ENCODE measurements at places on chromosomes 16 and 17.

DNA sequence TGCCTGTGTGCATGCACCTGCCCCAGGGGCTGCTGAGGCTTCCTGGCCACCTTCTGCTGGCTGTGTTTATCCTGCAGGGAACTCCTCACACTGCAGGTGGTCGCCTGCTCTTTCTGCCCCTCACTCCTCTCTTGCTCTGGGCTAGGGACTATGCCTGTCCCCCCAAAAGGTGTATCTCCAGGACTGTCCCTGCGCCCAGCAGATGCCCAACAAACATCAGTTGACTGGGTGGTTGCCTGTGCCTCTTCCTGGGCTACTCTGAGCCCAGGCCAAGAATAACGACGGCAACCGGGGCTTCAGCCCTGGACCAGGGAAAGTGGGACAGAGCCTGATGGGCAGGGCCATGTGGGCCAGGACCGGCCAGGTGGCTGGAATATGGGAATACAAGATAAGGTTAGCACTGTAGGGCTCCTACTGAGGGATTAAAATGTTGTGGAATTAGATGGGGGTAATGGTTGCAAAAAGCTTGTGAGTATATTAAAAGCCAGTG is 55.4 kb downstream of the VAC14 start:
- no peak for DNase-seq

DNA sequence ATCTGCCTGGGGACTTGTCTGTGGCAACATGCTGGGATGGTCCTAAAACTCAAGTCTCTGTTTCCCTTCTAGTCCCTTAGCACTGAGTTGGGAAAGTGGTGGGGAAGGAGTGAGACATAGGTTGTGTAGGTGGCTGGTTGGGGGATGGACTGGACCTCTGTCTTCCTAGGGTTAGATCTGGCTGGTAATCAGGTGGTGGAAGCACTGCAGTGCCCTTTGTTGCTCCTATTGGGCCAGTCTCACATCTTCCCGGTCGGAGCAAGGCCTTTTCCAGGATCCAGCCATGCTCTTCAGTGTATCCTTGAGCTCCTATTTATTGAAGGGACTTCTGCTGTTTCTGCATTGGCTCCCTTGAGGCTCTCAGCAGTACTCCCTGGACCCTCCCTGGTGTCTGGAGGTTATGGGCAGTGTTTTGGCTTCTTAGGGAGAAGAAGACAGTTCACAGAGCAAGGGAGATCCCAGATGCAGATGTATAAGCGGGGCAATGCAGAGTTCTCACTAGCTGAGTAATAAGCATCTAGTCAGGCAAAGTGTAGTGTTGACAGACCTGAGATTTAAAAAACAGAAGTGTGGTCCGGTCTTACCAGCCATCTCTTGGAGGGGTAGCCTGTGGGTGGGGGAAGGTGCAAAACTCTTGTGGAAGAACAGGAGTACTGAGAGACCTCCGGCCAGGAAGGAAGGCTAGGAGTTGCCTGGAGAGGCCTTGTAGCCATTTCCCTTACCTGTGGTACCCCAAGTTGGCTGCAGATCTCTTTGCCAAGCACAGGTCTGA is 1.3 kb upstream of the NUTF2 start:
- no peak for DNase-seq

GRCh38 chr17:65270499-65271253 is 133.5 kb downstream of the RGS9 start:
- DNase-seq, result peak; percentile 63

DNA sequence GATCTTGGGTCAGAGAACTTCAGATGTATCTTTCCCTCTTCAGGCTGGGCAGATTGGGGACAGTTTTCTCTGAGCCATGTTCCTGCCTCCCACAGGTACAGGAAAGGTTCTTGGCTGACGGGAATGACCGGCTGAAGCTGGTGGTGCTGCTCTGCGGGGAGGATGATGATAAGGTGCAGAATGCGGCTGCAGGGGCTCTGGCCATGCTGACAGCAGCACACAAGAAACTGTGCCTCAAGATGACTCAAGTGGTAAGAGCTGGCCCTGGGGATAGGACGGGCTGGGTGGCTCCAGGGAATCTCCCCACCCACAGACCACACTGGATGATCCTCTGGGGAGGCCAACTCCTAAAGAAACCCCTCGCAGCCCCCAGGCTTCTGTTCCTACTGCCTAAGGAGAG is 10.9 kb downstream of the SLC35G3 start:
- no peak for DNase-seq

DNA sequence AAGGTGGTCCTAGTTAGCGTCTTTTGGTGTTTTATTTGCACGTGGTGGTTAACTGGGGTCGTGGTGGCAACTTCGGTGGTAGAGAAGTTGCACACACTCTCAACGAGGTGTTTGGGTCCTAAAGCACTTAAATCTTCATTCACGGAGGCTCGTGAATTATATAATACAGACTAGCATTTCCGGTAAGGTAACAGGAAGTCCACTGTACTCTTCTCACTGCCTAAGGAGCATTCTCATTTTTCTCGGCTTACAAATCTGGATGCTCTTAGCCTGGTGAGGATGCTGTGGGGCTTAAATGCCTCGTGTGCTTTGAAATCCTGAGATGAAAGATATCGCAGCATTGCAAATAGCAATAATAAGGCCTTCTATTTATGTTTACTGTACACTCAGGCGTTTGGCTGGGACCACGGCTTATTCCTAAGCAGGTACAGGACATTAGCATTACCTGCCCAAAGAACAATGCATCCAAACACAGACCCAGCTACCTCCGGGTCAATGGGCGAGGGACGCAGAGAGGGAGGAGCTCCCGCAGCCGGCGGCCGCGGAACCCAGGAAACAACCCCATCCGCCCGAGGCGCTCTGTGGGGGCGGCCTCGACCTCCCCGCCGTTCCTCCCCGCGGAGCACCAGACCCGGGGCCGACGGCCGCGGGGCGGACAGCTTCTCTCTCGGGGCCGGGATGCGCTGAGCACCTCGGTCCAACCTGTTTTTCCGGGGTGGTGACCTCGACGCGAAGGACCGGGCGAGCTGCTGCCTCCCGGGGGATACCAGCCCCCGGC is 856 bp downstream of the DNAJA2 start:
- DNase-seq, result no peak

GRCh38 chr17:55314784-55315491 is 50.2 kb downstream of the HLF start:
- no peak for DNase-seq

DNA sequence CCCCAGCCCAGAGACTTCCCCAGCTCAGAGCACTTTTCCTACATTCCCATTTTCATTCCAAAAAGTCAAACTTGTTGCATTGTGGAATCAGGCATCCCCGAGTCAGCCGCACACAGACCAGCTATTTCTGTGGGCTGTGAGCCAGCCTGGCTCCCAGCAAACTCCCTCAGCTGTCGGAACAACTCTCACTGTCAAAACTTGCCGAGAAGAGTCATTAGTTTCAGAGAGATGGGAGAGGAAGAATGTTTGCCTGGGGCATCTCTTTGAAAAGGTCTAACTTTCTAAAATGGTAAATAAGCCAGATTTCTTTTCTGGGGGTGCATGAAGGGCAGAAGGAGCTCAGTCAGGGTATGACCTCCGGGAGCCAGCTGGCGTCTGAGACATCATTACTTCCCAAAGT is 280.0 kb downstream of the TMEM114 start:
- DNase-seq, result no peak

GRCh38 chr17:16415031-16415924 is at the start of gene TRPV2:
TSS of gene TRPV2 (plus strand) at chr17:16415571. CDS start at chr17:16417669, 2,098 bp downstream.
- no peak for DNase-seq

DNA sequence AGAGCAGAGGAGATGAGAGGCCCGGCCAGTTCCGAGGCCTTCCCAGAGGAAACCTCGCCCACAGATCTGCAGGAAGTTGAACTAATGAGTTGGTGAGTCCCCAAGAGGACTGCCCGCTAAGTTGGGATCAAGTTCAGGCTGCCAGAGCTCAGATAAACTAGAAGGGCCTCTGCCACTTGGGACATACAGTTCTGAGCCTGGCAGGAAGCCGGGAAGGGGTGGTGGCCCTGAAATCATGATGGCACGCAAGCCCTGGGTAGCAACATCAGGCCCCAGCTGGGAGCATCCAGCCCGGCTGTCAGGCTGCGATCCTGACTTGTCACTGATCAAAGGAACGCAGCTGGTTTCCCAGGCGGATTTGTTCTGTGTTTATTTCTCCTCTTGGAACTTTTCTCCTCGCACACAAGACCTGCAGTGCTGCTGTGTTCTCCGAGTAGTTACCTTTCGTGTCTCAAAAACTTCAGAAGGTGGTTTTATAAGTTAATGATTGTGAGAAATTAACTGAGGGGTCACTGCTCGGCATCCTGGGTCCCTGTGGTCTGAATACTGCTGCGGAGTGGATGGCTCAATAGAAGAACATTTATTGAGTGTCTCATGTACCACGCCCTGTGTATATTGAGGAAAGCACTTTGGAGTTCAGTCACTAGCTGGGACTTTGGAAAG is 8.0 kb upstream of the WFDC1 start:
- DNase-seq, result peak; percentile 39

GRCh38 chr16:59295993-59296736 is 562.0 kb upstream of the GOT2 start:
- no peak for DNase-seq

DNA sequence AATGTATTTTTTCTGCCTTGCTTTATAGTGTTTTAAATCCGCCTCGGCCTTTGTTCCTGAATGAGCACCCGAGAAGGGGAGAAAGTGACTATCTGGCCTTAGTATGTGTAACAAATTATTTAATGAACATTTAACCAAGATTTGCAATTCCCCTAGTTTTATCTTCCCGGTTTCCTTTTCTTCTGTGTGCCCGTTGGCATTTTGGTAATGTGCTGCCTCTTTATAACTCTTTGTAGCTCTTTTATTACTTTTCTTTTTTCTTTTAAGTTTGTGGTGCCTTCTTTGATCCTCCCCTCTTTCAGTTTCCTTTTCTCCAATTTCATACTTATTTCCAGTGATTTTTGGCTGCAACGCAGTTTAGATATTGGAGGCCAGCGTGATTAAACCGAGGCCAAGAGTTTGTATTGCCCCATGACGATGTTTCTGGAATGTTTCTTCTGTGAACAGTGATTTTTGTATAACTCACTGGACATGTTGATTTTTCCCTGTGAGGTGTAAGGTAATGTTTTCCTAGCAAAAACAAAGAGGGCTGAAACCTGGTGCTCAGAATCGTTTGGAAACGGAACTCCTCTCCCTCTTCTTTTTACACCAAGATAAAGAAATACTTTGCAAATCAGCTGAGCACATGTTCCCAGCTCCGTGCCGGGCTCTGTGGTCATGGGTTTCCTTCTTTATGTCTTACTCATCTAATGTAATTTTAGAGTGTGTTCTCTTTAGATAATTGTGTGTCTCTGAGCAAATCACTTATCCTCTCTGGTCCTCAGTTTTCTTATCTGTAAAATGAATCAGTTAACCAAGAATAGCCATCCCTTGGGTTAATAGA is 344.3 kb downstream of the WWOX start:
- DNase-seq, result peak; percentile 9

DNA sequence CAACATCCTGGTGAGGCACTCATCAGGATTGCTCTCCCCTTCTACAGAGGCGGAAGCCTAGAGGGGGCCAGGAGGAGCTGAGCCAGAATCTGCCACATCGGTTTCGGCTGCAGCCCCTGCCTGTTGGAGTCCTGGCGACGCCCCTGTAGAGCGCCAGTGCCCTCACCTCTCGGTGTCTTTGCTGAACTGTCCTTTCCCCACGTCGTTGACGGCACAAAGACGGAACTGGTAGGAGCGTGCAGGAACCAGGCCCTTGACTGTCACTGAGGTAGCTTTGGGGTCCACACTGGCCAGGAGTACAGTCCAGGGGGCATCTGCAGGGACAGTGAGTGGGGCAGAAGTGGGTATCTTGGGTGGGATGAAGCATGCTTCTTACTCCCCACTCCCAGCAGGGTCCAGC is 110.3 kb upstream of the CDC42EP4 start:
- DNase-seq, result no peak

GRCh38 chr17:4658478-4659305 is 17.2 kb upstream of the ALOX15 start:
- no peak for DNase-seq

- DNase-seq, result no peak
Observed at GRCh38 chr17:32323811-32324491, 18.0 kb downstream of the C17orf75 start.

DNA sequence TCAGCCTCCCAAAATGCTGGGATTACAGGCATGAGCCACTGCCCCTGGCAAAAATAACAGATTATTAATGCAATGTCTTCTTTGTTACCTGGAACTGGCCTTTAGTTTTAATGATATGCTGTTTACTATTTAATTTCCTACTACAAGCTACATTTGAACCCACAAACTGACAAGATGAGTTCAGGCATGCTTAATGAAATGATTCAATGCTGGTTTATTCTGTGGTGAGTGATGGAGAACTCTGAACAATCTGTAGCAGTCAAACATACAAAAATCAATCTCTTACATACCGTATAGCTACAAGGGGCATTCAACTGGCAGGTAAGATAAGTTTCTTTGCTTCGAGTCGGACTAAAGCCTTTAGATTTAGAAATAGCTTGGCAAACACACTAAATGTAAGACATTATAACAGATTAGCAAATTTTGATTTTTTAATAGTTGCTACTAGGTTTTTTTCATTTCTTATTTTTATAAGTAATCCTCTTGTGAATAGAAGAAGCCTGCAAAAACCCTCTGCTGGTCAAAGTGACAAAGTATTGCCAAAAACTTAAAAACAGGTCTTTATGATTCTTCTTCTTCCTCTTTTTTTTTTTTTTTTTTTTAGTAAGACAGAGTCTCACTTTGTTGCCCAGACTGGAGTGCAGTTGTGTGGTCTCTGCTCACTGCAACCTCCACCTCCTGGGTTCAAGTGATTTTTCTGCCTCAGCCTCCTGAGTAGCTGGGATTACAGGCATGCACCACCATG is 138.5 kb downstream of the SSH2 start:
- DNase-seq, result no peak

GRCh38 chr17:45706033-45706432 is 78.1 kb upstream of the CRHR1 start:
- DNase-seq, result no peak

DNA sequence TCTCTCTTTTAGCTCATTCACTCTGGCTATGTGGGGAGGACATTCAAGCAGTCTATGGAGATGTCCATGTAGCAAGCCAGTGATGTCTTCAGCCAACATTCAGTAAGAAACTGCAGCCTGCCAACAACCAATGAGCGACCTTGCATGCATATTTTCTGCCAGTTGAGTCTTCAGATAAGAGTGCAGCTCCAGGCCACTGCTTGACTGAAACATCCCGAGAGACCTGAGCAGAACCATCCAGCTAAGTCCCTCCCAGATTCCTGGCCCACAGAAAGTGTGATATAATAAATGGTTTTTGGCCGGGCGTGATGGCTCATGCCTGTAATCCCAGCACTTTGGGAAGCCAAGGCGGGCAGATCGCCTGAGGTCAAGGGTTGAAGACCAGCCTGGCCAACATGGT is 10.5 kb upstream of the C17orf58 start:
- no peak for DNase-seq

DNA sequence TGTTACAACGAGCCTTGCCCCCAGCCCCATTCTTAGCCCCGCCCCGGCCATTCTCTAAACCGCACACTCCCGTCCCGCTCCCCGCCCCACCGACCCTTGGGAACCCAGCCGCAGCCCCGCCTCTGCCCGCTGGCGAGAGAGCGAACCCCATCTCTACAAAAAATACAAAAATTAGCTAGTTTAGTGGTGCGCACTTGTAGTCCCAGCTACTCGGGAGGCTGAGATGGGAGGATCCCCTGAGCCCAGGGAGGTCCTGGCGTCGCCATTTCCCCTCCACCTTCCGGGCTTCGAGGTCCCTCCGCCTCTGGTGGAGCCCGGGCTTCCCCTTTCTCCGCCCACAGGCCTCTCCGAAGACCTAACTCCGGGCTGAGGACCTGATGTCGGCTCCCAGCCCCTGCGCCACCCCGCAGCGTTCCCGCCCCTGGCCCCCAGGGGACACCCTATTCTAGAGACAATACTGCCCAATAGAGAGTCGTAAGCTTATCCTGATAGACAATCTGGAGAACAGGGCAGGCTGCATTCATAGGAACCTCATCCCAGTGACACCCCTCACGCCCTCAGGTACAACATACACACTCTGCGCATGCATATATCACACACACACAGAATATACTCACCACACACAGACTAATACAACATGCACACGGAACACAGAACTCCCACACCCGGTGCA is 480 bp upstream of the PROCA1 start:
- no peak for DNase-seq

All from smooth muscle cell of the brain vasculature (primary cell).